Heart right ventricle (tissue), 16 donors: ENCODE measurements at places on chromosomes 3 and 15. TPM values are rescaled to one million over a fixed set of nuclear protein-coding genes. Genes with fewer than 3 reads are reported as not detected.

GRCh38 chr3:47865192-47865591 lies 62.3 kb downstream of the DHX30 start:
- H3K27ac ChIP-seq = no peak overlapping the region
- H3K4me3 ChIP-seq = no peak overlapping the region
- peaks cover 98% of the 10 kb centered on the region for H3K36me3 ChIP-seq
- H3K27me3 ChIP-seq = no peaks in the 10 kb centered on the region

GRCh38 chr15:71011503-71012155 lies 103.6 kb upstream of the THSD4 start:
- no peak overlapping the region for H3K27ac ChIP-seq
- peak overlapping the region; percentile 48 for H3K4me3 ChIP-seq
- H3K27me3 ChIP-seq = no peaks in the 10 kb centered on the region
- no peak for DNase-seq
- peaks cover 3% of the 10 kb centered on the region for H3K4me1 ChIP-seq

DNA sequence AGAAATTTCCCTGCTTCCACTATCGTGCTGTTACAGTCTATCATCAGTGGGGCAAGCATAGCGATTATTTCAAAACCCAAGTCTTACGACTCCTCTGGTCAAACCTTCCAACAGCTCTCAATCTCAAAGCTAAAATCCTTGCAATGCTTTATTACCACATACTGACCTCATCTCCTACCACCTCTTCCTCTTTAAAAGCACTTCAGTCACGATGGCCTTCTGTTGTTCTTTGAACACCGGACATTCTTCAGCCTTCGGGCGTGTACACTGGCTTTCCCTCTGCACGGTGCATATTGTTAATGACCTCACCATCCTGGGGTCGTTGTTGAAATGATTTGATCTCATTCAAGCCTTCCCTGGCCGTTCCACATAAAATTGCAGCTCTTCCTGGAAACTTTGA lies 31.1 kb downstream of the MAGEL2 start:
- H3K36me3 ChIP-seq = no peaks in the 10 kb centered on the region
- H3K27ac ChIP-seq = no peak overlapping the region
- DNase-seq = no peak
- no peak overlapping the region for H3K4me3 ChIP-seq

The ERICH6 gene
- not detected for total RNA-seq
